ENCODE measurements at places on chromosomes 11 and 22. TPM values are rescaled to one million over a fixed set of nuclear protein-coding genes. Genes with fewer than 3 reads are reported as not detected.

DNA sequence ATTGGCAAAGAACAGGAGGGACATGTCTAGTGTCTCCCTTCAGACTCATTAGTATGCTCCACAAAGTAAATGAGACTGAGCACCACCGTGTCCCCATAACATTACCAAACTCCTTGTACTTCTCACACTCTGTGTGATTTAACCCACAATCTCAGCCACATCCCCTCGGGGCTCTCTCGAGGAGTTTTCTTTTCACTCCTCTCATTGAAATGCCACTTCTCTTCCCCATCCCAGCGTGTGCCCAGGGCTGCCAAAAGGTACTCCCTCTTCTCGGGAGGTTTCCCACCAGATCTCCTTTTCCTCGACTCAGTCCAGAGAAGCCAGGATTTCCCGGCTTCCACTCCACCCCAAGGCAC lies 1.1 kb downstream of the RBFOX2 start:
- peak; percentile 62 for DNase-seq

DNA sequence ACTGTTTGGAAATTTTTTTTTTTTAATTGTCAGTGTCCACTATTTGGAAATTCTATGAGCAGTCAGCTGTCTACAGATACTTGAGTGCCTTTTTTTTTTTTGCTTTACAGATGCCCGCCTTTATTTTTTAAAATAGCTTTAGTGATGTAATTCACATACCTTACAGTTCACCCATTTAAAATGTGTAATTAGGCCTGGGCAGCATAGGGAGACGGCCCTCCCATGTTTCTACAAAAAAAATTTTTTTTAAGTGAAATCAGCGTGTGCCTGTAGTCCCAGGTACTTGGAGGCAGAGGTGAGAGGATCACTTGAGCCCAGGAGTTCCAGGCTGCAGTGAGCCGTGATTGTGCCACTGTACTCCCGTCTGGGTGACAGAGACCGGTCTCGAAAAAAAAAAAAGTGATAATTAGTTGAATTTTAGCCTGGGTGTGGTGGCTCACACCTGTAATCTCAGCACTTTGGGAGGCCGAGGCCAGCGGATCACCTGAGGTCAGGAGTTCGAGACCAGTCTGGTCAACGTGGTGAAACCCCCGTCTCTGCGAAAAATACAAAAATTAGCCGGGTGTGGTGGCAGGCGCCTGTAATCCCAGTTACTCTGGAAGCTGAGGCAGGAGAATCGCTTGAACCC lies 1.5 kb downstream of the ZNF143 start:
- peak; percentile 61 for DNase-seq

INPP5J gene
- 0.07 TPM for total RNA-seq

MGAT3 gene
- 0.90 TPM for total RNA-seq

POTEH gene
- not detected for total RNA-seq
